ENCODE measurements at places on chromosomes 4 and X. TPM values are rescaled to one million over a fixed set of nuclear protein-coding genes. Genes with fewer than 3 reads are reported as not detected.
A peak's percentile ranks its signal among the peaks of the same experiment; 100 is the strongest.

FAM156A gene
- total RNA-seq = 29.6 TPM

- no peak for DNase-seq
These were observed 56.4 kb downstream of the FAM53A start for GRCh38 chr4:1627417-1628313.

DNA sequence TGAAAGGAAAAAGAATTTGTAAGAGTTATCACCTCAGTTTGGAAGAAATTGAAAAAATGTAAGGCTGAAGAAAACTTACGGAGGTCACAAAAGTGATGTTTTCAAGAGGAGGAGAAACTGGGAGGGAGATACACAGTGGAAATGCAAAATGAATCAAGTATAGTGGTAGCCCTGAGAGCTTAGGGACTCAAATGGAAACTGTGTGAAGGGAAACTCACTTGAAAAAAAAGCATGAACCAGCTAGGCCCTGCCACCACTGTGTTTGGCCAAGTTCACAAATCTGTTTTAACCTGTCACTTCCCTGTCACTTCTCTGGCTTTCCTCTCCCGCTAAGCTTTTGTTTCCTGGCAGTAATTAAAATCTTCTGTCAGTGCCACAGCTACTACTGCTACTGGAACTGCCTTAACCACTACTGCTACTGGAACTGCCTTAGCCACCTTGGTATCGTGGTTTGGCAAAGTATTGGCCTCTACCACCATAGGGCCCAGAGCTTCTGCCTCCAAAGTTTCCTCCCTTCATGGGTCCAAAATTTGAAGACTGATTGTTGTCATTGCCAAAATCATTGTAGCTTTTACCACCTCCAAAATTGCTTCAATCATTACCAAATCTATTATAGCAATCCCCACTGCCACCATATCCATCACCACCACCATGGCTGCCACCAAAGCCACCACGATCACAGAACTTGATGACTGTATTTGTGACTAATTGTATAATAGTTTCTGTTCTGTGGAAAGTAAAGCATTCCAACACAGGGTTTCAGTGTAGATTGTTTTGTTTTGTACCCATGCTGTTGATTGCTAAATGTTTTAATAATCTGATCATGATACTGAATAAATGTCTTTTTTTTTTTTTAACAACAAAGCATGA is 41.5 kb downstream of the SMARCA5 start:
- DNase-seq = no peak

GRCh38 chr4:100422894-100423293 is 94.9 kb downstream of the EMCN start:
- peak; percentile 42 for DNase-seq

GRCh38 chr4:73855406-73855805 is 2.3 kb downstream of the PF4V1 start:
- no peak for DNase-seq

DNA sequence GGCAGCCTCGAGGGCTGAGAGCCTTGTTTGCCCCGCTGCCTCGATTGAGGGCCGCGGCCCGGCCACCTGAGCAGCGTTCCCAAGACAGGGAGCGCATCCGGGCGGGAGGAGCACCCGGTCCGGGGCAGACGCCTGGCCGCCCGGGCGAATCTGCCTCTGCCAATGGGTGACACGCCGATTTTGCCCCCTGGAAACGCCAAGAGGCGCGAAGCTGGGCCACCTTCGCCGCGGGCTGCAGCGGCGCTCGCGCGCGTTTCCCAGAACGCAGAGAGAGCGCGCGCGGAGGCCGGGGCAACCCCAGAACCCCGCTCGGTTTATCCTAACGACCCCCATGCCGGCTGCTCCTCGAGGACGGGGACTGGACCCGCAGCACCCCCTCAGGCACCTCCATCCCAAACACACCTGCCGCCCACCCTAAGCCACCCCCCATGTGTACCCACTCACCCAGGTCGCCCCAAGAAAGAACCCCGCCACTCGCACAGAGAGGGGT is 575 bp downstream of the MAP7D2 start:
- DNase-seq = no peak

ZMAT1 gene
- total RNA-seq = 0.70 TPM

- no peak for DNase-seq
These were observed 22.6 kb downstream of the WDR1 start for GRCh38 chr4:10093801-10094552.

HPGD gene
- 10.5 TPM for total RNA-seq

- DNase-seq = no peak
These were observed 15.8 kb downstream of the ART3 start for GRCh38 chr4:76090241-76090691.

CXCL11 gene
- not detected for total RNA-seq

TMSB15C gene
- total RNA-seq = 3.7 TPM

GRCh38 chr4:53313510-53313909 is 52.4 kb downstream of the SCFD2 start:
- peak; percentile 28 for DNase-seq

GRCh38 chr4:122010610-122011009 is 58.8 kb upstream of the TRPC3 start:
- DNase-seq = no peak

GRCh38 chr4:3436048-3436797 is 5.5 kb upstream of the HGFAC start:
- DNase-seq = no peak

PPEF2 gene
- not detected for total RNA-seq

PABPC1L2B gene
- total RNA-seq = not detected

DNA sequence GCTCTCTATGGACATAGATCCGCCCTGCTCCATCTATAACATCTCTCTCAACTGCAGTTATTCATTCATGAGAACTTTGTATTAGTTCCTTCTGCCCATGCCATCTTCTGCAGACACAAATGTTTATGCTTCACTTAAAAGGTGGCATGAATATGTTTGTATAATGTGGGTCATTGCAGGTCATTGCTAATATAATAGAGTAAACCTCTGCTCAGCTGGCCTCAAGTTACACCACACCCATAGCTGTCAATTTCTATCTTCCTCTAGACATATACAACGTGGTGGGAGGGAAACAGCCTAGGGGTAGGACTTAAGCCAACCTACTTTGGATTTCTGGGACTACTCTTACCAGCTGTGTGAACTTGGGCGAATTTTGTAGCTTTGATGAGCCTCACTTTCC is 129.8 kb downstream of the ATXN3L start:
- DNase-seq = peak; percentile 16

- no peak for DNase-seq
These were observed 92.0 kb upstream of the SRD5A3 start for GRCh38 chr4:55253948-55254593.

GRCh38 chrX:3345281-3346191 is 916 bp downstream of the MXRA5 start:
- DNase-seq = peak; percentile 58

DNA sequence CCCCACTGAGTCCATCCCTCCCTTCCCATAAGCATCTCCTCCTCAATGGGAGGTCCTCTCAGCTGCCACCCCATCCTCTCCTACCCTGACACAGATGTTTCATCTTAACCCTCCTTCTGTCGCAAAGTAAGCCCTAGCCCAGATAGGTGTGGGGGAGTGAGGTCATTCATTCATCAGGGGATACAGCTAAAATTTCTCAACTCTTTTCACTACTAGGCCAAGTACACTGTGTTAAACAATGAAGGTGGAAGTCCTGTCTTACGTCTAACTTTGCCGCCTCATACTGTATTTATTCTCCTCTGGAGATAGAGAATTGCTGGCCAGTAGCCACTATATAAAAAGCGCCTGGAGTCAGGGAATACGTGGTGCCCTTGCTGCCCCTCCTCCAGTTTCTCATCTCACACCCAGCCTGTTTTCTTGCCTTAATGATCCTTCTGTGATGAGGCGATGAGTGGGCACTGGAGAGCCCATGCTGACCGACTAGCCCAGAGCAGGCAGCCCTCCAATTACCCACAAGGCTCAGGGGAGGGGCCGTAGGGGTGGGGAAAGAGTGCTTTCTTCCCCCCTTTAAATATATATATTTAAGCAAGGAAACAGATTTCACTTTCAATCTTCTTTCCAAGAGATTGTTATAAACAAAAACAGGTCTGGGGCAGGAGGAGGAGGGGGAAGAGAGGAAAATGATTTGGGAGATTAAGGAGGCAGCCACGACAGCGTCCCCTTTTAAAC is 149.5 kb downstream of the PJA1 start:
- no peak for DNase-seq

FAM47C gene
- not detected for total RNA-seq

GRCh38 chr4:23938796-23939195 is 48.9 kb upstream of the PPARGC1A start:
- no peak for DNase-seq

GRCh38 chr4:40251366-40251765 is 54.5 kb downstream of the RHOH start:
- DNase-seq = peak; percentile 19

POU3F4 gene
- not detected for total RNA-seq

DNA sequence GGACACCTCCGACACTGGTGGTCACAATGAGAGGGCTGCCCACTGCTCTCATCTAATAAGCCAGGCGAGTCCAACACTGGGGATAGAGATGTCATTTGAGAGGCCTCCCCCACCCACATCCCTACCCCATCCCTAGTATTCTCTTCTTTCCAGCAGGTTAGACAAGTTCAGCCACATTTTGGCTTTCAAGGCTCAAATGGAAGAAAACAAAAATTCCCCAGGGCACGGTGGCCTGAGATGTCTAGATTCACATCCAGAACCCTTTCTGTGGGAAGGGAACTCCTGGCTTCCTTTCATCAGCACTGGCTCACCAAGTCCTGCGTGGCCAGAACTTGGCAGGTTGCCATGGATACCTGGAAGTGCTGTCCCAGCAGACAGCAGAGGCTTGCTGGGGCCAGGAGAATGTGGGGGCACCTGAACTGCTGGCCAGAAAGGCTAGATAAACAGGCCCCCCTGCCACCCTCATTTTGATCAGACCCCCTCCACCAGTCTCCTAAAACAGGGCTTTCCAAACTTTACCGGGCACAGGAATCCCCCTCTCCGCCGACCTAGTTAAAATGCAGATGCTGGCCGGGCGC is 1.3 kb upstream of the NYX start:
- no peak for DNase-seq

DNA sequence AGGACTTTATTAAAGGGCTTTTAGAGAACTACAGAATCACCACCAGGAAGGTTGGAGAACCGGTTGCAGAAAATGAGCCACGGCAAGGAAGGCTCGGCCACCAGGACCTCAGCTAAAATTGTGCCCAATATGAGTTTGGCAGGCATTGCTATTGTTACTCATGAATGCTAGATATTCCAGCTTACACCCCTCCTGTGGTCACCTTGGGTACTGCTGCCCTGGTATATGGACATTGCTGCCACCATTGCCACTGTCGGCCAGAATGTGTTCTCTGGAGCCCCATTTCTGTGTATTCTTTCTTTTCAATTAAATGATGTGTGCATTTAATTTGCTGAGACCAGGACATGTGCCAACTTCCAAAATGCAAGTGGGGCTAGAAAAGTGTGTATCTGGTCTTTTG is 626.7 kb upstream of the BOD1L1 start:
- DNase-seq = no peak

DNA sequence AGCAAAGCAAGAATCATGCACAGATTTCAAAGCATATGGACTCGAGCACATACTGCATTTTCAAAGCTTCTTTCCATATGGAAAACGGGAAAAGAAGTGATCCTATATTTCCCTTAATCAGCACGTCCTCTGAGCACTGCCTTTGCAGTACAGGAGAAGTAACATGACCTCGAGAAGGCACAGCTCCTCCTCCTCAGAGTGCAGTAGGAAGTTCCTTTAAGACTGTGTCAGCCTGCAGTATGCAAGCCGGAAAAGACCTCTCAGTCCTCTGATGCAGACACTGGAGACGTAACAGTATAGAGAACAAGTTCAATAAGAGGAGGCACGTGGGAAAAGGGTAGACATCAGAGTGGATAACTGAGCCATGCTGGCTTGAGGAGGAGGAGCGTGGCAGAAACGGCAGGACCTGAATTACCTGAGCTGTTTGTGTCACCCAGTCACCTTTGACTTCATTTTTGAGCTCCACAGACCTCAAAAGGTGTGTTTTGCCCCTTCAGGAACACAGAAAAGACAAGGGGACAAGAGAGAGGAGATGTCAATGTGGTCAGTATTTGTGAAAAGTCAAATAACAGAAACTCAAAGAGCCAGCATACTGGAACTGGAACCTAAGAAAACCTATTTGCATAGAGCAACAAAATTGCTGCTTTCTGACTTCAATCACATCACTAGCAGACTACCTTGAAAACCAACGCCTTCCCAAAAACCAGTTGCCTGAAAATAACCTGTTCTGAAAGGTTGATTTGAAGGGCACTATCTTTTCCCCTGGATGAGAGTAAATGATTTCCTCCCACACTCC is 20.8 kb downstream of the IRF2 start:
- DNase-seq = peak; percentile 18

GRCh38 chr4:115315182-115315581 is 201.8 kb upstream of the NDST4 start:
- no peak for DNase-seq

RPS6KA3 gene
- 31.7 TPM for total RNA-seq

DNA sequence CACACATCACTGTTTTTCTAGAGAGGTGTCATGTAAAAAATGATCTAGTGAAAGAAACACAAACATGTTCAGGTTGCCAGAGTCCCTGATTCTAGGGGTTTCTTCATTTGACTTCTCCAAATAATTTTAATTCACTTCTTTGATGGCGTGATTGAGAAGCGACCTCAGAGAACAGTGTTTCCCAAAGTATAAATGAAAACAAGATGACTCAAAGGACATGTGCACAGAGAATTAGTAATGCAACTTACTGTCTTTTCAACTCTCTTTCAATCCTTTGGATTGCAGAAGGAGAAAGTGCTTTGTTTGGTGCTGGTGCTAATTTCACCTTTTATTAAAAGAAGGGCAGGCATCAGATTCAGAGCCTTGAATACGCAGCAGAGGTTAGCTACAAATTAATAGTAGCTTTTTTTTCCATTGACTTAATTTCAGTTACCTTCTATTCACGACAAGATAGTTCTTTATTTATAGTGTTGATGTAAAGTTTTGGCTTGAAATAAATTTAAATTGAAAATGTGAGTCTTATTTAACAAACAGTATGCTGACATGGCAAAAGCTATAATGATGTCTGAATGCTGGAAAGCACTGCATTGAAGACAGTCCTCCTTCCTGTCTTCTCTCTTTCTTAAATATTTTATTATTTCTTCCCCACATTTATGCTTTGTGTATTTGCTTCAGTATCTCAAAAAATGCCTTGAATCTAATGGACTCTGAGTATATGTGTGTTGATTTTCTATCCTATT is 85.1 kb downstream of the SLC10A7 start:
- no peak for DNase-seq

DNA sequence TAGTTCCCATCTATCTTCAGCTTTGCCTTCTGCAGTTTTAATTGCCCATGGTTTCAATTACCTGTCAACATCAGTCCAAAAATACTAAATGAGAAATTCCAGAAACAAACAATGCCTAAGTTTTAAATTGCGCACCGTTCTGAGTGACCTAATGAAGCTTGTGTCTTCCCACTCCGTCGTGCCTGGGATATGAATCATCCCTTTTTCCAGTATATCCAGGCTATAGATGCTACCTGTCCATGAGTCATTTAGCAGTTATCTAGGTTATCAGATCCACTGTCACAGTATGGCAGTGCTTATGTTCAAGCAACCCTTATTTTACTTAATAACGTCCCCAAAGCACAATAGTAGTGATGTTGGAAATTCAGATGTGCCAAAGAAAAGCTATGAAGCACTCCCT is 363.6 kb upstream of the FAM241A start:
- DNase-seq = no peak

- peak; percentile 60 for DNase-seq
These were observed 9.2 kb upstream of the FAM53A start for GRCh38 chr4:1693131-1693896.

- DNase-seq = no peak
These were observed 140.3 kb upstream of the SH3RF1 start for GRCh38 chr4:169410839-169411770.
